Muscle of arm (tissue), 14 donors: ENCODE measurements at places on chromosomes 5 and 9.

GRCh38 chr5:8752595-8752994 lies 793.3 kb downstream of the SEMA5A start:
- DNase-seq, result peak; percentile 84

- DNase-seq, result no peak
Measured at GRCh38 chr9:113989714-113990569, 88.2 kb downstream of the AMBP start.

- DNase-seq, result no peak
Measured at GRCh38 chr9:8362250-8362649, 562.7 kb upstream of the DMAC1 start.

GRCh38 chr5:95884017-95884325 lies 61.4 kb upstream of the GLRX start:
- DNase-seq, result no peak

DNA sequence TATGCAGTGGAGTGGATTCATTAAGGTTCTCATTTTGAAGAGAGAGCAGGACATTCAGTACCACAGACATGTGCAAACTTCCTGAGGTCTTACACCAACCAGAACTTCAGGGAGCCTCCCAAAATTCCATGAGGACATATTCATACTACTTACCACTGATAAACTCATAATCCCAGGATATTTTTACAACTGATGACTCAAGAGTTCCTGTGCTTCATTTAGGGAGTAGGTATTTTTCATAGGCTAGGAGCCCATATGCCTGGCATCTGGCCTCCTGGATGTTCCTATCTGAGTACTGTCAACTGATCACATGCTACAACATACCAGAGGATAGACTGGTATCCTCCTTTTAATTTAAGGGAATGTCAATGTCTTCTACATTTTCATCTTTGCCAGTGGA lies 578.0 kb downstream of the EFNA5 start:
- no peak for DNase-seq

- no peak for DNase-seq
Measured at GRCh38 chr9:136671646-136672430, 9.1 kb downstream of the EGFL7 start.

GRCh38 chr9:129235041-129235930 lies 57.2 kb upstream of the IER5L start:
- no peak for DNase-seq

DNA sequence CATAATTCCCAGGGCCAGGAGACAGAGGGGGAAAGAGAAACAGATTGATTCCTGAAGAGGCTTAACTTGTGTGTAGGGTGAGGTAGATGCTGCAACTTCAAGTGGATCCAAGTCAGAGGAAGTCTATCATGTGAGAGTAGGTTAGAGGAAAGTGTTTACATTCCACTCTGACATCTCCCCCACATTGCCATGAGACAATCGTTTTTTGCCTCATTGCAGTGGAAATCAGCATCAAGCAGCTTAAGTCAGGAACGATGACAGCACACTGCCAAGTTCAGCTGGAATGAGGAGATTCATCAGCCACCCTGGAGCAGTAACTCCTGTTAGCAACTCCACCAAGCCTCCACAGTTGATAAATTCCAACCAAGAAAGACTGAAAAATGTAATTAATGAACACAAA lies 689.7 kb upstream of the MEF2C start:
- no peak for DNase-seq
